Mucosa of gallbladder (tissue), 1 donor: ENCODE measurements at places on chromosomes 2 and 18.

GRCh38 chr18:24546307-24546706 is 85.9 kb downstream of the HRH4 start:
- no peak for DNase-seq

DNA sequence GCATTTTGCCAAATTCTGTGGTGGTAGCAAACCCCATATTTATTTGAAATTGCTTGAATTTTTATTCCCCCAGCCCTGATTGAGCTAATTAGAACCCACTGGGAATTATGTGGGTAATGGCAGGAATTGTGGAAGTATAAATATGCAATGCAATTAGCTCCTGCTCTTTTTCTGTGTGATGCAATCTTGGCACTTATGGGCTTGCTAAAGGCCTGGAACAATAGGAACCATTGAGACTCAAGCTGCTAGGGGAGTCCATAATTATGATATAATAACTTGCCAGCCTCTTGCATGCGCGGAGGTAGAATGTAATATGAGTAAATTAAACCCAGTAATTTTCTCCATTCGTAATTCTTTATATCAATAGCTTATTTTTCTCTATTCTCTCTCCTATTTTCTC is 267.6 kb upstream of the THSD7B start:
- DNase-seq, result no peak

GRCh38 chr2:231260442-231261208 is 62.2 kb downstream of the ARMC9 start:
- no peak for DNase-seq

- no peak for DNase-seq
These were observed 1.4 kb upstream of the DOK6 start for GRCh38 chr18:69399253-69399652.

DNA sequence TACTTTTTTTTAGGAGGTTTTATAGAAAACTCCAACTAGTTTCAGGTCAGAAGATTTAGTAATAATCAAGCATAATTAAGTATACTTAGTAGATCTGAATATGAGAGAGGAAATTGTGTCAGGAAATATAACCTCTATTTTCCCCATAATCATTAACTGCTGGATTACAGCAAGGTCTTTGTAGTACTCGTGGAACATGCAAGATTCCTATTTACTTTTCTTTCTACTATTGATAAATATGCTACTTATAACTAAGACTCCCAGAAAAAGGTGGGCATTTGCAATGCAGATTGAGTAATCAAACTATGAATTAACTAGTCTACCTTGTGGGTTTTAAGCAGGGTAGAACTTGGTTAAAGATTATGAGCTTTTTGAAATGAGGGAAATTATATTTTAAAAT is 570.1 kb downstream of the LRP1B start:
- DNase-seq, result no peak

DNA sequence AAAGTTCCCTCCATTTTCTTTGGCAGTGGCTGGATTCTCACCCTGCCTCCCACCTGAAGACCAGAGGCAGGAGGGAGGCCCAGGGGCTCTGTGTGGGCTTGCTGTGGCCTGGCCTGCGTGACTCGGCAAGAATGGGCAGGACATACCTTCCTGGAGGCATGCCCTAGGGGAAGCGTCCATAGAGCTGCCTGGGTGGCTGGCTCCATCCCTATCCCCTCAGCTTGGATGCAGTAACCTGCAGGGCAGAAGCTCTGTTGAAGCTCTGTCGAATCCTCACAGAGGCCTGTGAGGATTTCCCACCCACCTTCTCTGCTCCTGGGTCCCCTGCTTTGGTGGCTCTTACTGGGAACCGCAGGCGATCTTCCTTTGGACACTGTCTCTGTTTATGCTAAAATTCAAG is 1.3 kb upstream of the PRSS56 start:
- no peak for DNase-seq

GRCh38 chr2:68715353-68716041 is 19.1 kb upstream of the ARHGAP25 start:
- no peak for DNase-seq
